ENCODE measurements at places on chromosomes 1 and 21.

DNA sequence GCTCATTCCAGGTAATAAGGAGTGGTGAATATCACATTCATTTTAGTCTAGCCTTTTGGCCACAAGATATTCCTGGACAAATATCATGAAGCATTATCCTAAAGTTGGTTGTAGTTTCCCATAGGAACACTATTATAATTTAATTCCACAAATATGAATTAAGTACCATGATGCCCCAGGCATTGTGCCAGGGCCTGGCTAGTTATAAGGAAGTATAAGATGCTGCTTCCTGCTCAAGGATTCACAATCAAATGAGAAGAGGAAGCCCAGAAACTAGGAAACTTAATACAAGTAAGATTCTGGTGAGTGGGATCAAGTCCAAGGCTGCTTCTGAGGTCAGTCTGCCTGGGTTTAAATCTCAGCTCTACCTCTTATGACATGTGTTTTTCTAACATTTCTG is 30.6 kb upstream of the ZP4 start:
- DNase-seq: no peak

DNA sequence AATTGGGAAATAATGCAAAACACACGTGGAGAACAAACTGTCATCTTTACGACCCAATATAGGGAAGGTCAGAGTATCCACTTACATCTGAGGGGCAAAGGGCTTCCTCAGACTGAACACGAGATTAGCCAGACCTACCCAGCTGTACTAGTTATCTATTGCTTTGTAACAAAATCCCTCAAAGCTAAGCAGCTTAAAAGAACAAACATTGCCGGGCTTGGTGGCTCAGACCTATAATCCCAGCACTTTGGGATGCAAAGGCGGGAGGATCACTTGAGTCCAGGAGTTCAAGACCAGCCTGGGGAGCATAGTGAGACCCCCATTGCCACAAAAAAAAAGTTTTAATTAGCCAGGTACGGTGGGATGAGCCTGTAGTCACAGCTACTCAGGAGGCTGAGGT is 262.8 kb downstream of the LTN1 start:
- no peak for DNase-seq

- no peak for DNase-seq
Observed at GRCh38 chr1:214824763-214825162, 221.8 kb downstream of the CENPF start.

GRCh38 chr21:15679630-15680029 is 50.2 kb upstream of the USP25 start:
- DNase-seq: no peak

- no peak for DNase-seq
Observed at GRCh38 chr21:42122808-42123207, 51.7 kb downstream of the UMODL1 start.

- DNase-seq: no peak
Observed at GRCh38 chr1:166629946-166630345, 209.3 kb upstream of the POGK start.

DNA sequence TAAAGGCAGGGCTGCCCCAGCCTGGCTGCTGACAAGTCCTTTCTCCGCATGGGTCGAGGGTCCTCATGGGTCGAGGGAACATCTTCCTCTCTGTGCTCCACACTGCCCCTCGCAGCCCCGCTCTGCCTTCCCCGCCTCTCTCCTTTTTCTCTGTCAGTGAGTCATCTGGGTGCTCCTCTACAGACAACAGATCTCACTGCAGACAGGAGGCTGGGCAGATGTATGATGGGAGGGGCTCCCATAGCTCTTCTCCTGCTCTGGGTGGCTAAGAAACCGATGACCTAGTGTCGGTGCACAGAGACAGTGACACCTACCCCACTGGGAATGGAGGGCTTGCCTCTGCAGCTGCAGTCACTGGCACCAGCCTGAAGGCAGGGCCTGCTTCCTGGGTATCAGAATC is 5.5 kb downstream of the KCNA10 start:
- DNase-seq: no peak

DNA sequence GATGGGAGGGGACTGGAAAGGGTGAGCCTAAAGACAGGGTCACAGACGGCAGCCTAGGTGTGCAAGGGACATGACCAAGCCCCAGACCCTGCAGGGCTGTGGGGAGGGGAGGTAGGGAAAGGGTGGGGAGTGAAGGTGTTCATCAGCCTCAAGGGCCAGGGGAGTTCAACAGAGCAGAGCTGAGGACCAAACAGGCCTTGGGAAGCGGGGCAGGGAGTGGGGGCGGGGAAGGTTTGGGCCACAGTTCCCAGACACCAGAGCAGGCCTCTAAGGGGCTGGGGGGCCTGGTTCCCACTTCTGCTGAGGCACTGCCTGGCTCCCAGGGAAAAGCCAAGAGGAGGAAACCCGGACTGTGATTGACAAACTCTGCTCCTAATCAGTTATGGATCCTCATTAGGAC is 456.3 kb downstream of the MATN1 start:
- DNase-seq: no peak

DNA sequence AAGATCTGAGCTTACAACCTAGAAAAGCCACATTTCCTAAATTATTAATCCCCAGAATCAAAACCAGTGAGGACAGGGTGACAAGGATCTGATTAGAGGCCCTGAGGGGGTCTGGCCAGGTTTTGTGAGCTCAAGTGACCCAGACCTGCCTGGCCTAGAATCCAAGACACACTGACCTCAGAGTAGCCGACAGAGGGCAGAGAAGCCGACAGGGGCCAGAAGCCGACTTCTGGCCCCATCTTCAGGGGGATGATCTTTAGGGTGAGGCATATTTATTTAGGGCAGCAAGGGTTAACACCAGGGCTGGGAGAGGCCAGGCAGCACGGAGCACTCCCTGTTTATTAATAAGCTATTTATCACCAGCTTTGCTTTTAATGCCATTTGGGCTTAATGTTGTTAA is 45.3 kb downstream of the CASZ1 start:
- DNase-seq: no peak

DNA sequence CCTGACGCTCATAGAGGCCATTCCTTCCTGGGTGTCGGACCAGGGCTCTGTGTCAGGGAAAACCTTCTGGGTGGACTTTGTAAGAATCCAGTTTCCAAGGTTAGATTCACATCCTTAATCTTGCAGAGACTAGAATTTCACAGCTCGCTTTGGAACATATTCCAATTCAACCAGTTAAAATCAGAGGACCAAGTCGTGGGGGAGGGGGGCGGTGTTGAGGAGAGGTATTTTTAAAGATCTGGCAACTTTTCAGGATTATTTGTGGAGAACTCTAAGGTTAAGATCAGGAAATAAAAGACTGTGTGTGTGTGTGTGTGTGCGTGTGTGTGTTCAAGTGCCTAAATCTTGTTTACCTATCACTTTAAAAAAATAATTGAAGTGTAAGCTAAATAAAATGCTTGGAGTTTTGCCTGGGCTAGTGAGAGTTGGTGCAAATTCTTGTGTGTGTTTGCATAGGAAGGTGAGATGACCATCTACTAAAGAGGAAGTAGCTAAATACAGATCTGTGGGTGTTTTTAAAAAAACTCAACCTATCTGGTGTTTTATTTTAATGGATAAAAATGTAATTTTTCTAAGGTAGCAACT is 21.8 kb downstream of the TENT5C start:
- DNase-seq: no peak

DNA sequence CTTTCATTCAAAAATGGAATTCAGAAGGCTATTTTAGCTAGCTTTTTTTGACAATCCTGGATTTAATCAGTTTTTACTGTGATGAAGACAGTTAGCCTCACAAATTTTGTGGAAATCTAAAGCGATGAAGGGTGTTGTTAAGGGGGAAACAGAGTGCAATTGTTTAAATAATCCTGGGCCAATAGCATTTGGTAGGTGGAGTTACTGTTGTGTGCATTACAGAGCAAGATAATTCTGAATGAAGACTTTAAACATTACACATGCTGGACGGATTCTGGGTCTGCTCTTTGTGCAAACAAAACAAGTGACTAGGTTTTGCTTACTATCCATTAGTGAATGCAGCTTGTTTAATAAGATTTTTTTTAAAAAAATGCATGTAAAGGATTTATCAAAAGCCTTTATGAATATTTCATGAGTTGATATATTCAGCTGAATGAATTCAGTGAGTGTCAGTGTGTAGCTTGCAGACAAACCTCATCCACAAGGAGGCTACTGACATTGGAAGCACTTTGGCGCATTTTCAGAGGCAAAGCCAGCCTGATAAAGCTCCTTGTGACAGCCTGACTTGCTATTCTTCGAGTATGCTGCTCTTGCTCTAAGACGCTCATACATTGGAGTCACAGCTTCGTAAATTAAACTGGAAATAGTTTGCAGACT is 199.6 kb downstream of the PDE4B start:
- DNase-seq: no peak

GRCh38 chr1:22774833-22775182 is 64.2 kb downstream of the EPHB2 start:
- DNase-seq: no peak

DNA sequence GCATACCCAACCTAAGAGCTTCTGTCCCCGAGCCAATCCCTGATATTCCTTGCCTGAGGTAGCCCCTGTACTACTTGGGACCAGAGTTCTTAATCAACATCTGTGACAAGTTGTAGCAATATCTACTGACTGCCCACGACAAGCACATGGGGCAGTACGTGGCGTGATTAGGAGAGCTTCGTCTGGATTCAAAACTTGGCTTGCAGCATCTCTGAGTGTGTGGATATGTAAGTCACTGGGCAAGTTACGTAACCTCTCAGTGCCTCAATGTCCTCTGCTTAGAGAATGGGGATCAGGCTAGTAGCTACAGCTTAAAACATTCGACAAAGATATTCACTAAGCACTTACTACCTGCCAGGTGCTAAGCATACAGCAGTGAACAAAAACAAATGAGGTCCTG is 5.0 kb downstream of the HSPG2 start:
- DNase-seq: no peak

DNA sequence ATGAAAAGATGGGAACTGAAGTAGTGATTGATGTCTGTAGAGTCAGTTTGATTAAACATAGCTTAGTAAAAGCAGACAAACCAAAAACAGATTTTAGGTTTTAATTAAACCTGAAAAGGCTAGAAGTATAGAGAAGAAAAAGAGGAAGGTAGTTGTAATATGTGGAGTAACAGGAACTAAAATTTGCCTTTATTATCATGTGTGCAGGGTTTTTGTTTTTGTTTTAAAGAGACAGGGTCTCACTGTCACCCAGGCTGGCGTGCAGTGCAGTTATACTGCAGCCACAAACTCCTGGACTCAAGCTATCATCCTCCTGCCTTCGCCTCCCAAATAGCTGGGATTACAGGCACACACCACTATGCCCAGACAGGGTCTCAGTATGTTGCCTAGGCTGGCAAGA is 6.0 kb downstream of the TOR1AIP1 start:
- DNase-seq: no peak

DNA sequence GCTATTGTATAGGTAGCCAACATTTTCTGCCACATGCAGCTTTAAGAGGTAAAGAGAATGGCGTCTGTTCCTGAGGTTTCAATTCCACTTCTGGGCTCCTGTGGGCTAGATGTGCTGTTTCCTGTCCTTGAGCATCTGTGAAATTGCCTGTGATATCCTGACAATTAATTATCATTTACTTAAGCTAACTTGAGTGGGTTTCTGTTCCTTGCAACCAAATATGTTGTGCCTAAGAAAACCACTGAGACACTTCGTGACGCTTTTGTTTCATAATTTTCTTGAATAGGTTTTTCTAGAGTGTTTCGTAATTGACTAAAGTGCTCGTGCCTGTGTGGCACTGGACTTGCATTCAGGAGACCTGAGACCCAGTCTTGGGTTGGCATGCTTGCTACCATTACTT is 127.3 kb upstream of the POU3F1 start:
- DNase-seq: no peak

DNA sequence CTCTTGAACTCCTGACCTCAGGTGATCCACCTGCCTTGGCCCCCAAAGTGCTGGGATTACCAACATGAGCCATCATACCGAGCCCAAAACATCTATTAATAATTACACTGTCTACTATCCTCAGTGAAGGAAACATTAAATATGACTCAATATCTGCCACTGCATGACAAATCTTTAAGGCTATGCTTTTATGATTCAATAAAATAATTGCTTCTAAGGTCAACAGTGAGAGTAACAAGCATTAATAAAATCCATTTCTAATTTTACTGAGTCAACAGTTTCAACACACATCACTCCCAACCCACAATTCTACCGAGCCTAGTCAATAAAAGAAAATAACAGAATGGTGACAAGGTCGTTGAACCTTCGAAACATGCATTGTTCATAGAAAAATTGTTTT is 125.5 kb upstream of the CHRM3 start:
- no peak for DNase-seq

- no peak for DNase-seq
Observed at GRCh38 chr1:11521582-11522399, 42.8 kb downstream of the DISP3 start.

- no peak for DNase-seq
Observed at GRCh38 chr1:172955161-172955815, 95.5 kb downstream of the TNFSF18 start.

DNA sequence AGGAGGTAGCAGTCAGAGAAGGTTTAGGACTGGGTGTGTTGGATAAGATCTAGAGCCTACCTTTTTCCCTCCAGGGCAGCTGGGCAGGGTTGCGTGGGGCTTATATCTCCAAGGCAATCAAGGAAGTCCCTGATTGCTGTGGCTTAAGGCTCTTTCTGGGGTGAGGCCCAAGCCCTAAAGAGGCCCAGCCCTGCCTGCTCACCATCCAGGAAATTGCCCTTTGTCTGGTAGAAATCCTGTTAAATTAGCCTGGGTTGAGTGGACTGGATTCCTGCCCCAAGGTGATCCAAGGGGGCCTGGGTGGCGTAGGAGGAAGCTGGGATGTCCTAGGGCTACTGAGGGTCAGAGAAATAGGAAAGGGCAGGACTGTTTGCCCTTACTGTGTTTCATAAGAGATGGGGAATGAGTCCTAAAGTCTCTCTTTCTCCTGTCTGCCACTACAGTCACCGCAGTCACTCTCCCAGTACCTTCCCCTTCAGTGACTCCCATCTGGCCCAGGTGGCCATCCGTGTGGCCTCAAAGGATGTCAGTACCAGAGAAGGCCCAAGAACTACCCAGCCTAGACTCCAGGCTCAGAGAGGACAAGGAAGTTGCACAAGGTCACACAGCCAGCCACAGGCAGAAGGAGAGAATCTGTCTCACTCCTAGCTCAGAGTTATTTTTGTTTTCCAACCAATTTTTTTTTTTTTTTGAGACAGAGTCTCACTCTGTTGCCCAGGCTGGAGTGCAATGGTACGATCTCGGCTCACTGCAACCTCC is 25.8 kb downstream of the MFSD2A start:
- no peak for DNase-seq

GRCh38 chr1:93722081-93723031 is 40.7 kb upstream of the BCAR3 start:
- no peak for DNase-seq

- no peak for DNase-seq
Observed at GRCh38 chr1:34479731-34480130, 275.1 kb upstream of the GJB5 start.

All from stimulated activated CD8-positive, alpha-beta memory T cell treated with anti-CD3 and anti-CD28 coated beads, Interleukin-4, amount 100 ng/mL, for 1 hour (primary cell).